ENCODE measurements at places on chromosomes 13 and 19.

GRCh38 chr13:42821437-42821836 is 40.1 kb downstream of the FAM216B start:
- DNase-seq = no peak

DNA sequence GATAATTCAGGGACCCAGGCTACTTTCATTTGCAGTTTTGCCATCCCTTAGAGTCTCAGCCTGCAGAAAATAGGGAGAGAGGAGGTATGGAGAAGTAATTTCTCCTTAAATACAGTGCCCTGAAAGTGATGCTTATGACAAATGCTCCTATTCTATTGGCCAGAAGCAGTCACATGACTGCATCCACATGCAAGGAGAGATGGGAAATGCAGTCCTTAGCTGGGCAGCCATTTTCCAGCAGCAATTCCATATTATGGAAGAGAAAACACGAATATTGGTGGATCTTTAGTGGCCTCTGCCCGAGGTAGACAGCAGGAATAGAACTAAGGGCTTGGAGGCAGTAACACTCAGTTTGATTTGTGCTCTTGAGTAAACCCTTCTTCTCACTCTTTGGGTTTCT is 39.4 kb downstream of the VAV1 start:
- no peak for DNase-seq

- DNase-seq = no peak
These were observed 27.3 kb downstream of the COG6 start for GRCh38 chr13:39682788-39683187.

GRCh38 chr19:54391589-54392061 is 23.6 kb upstream of the TTYH1 start:
- no peak for DNase-seq

DNA sequence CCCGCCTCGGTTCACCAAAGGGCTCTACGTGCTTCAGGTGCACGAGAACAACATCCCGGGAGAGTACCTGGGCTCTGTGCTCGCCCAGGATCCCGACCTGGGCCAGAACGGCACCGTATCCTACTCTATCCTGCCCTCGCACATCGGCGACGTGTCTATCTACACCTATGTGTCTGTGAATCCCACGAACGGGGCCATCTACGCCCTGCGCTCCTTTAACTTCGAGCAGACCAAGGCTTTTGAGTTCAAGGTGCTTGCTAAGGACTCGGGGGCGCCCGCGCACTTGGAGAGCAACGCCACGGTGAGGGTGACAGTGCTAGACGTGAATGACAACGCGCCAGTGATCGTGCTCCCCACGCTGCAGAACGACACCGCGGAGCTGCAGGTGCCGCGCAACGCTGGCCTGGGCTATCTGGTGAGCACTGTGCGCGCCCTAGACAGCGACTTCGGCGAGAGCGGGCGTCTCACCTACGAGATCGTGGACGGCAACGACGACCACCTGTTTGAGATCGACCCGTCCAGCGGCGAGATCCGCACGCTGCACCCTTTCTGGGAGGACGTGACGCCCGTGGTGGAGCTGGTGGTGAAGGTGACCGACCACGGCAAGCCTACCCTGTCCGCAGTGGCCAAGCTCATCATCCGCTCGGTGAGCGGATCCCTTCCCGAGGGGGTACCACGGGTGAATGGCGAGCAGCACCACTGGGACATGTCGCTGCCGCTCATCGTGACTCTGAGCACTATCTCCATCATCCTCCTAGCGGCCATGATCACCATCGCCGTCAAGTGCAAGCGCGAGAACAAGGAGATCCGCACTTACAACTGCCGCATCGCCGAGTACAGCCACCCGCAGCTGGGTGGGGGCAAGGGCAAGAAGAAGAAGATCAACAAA is 2.6 kb downstream of the PCDH17 start:
- no peak for DNase-seq

DNA sequence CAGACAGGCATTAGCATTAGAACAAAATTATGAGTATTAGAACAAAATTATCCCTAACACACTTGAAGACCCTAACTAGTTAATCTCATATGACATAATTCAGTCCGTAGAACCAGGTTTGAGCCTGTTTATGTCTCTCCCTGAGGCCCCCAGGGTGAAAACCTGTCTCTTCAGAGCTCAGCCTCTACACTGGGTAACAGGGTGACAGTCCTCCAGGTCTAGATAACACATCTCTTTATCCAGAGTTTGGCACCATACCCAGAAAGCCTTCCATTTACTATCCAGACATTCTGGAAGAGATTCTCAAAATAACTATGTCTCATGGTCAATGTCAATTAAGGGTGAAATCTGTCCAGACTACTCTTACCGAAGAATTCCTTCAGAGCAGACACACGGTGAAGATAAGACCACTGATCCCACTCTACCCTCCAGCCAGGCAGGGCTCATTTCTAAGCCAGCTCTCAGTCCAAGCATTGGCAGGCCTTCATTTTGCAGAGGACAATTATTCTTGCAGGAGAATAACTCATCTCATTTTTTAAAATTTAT is 1195.3 kb downstream of the EFNB2 start:
- DNase-seq = no peak

DNA sequence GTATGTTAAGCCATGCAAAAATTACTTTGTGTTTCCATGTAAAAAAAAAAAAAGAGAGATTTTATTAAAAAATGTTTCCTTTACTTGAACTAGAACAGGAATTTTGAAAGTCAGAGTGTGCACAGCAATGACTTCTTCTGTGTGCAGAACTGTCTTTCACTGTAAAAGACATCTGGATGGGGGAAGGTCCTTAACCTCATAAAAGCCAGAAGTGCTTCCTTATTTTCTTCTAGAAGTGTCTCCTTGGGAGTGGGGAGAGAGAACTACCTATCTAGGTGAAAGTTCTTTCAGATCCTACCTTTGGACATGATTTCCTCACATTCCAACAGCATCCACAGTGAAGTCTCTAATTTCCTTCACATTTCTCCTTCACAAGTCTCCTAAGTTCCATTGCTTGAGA is 360.3 kb downstream of the FGF14 start:
- DNase-seq = no peak

DNA sequence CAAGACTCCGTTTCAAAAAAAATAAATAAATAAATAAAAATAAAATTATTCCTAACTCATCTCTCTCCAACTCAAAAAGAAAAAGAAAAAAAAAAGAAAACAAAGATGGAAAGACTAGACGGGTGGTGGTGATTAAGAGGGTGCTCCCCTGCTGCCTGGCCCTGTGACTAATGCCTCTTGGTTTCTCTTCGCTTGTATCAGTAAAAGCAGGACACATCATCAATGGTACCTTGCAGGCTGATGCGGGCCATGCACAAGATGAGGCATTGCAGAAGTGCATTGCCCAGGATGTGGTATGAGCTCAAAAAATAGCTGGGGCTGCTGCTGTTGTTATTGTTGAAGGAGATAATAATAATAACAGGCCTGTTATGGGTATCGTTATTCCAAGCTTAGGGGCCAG is 14.6 kb downstream of the ACER1 start:
- DNase-seq = no peak

DNA sequence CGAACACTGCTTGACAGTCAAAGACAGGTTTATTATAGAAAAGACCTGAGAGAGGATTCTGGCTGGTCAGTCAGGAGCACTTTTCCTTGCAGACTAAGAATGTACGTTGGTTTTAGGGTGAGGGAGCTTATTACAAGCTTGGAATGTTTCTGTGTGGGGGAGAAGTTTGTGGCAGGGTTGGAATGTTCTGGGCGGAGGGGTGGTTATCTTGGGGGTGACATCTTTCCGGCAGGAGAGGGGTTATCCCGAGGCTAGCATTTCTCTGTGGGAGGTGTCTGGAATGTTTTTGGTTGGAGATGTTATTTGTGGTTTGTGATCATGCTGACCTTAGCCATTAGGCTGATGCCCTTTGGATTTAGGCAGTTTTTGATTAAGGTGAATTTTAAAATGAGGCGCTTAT is 61.8 kb downstream of the ZNF136 start:
- DNase-seq = no peak

- DNase-seq = peak; percentile 61
These were observed 665 bp downstream of the GPX4 start for GRCh38 chr19:1104311-1105007.

- no peak for DNase-seq
These were observed 6.0 kb downstream of the SIGLEC11 start for GRCh38 chr19:49954933-49955332.

DNA sequence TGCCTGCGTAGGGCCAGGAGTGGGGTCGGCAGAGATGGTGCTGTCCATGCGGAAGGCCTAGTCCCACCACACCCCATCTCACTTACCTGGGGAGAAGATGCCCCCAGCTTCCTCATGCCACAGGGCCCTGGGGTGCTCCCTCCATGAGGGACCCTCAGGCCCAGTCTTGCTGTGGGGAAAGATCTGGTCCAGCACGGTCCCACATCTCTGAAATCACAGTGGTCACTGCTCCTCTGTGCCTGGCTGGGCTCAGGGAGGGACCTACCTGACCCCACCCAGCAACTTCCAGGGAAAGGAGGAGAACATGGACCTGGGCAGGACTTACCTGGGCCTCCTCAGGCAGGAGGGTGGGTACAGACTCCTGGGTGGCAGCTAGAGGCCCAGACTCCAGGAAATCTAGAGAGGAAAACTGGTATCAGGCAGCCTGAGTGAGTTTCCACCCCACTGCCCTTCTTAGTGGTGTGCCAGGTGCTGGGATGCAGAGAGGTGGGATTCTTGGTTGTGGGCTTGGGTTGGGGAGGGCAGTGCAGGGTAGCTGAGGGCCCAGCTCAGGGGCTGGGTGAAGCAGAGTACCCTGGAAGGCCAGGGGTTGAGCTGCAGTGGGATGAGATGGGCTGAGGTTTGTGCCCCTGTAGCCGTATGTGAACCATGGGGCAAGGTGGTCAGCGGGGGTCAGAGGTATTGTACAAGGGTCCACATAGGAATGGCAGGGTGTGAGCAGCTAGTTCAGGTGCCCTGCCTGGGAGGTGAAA is 3.8 kb downstream of the MZF1 start:
- DNase-seq = no peak

DNA sequence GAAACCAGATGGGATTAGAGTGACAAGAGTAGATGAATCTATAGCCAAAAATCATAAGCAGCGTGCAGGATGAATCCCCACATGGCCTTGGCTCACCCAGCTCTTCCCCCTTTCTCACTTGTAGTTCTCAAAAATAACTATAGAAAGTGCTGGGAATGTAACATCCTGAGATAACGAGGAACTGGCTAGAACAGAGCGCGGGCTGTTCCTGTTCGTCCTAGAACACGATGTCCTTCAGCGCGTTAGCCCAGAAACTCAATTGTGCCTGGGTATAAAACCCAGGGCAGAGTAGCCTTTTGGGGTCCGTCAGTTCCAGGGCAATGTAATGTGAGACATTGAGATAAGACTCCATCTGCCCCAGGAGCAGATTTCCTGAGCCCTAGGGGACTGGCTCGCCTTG is 326.2 kb downstream of the TSHZ3 start:
- no peak for DNase-seq

- DNase-seq = no peak
These were observed 17.2 kb downstream of the KCNC3 start for GRCh38 chr19:50311723-50312635.

- no peak for DNase-seq
These were observed 516.1 kb downstream of the DACH1 start for GRCh38 chr13:71350886-71351285.

DNA sequence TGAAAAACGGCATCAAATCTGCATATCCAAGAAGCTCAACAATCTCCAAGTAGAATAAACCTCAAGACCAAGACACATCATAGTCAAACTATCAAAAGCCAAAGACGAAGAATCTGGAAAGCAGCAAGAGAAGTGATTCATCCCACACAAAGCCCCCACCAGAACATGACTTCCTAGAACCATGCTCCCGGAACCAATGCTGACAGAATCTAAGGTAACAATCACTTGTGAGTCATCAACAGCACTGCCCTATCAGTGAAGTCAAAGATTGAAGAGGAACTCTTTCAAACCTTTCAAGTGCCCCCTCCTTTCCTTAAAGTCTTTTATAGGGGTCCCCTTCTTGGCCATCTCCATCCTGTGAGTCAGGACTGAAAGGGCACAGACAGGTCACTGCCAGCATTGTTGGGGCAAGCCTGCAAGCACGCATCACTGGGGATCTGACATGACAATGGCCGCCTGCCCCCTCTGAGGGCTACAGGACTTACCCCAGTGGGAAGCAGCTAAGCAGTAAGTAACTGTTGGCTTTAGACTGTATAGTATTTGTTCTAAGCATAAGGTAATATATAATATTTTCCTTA is at the start of gene CCDC70:
Gene CCDC70, plus strand, starts transcription at position 247 of the 578 bp plus-strand sequence. CDS start 3,443 bp downstream, outside the sequence.
- no peak for DNase-seq

- no peak for DNase-seq
These were observed 45.6 kb downstream of the ANKRD10 start for GRCh38 chr13:110869231-110869804.

DNA sequence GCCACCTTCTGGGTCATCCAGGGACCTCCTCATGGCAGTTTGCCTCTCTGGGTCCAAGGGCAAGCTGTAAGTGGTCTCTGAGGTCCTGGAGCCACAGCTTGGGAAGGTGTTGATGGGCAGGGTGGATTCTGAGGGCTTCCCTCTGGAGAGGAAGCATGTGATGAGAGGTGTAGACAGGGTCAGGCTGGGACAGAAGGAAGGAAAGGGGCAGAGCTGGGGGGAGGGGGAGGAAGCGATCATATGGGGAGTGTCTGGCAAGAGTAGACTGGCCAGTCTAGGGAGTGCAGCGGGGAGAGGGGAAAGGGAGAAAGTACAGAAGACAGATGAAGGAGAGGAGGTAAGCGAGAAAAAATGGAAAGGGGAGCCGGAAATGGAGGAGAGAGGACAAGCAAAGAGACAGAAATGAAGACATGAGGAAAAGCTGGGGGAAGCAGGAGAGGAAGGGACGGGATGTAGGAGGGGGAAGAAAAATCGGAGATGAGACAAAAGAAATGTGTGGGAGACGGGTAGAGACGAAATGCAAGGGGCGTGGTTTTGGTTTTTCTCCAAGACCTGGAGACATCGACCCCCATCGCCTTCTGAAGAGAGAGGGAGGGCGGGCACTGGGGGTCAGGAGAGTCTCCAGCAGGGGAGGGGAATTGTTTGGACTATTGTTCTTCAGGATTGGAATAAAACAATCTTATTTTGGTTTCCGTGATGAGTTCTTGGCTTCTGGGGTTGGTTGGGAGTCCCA is 26.6 kb downstream of the ZSWIM9 start:
- no peak for DNase-seq

GRCh38 chr13:100088644-100089464 is at the start of gene PCCA:
Gene PCCA, plus strand, starts transcription at chr13:100089093. Its CDS starts 28 bp downstream, at chr13:100089121.
- DNase-seq = peak; percentile 61

DNA sequence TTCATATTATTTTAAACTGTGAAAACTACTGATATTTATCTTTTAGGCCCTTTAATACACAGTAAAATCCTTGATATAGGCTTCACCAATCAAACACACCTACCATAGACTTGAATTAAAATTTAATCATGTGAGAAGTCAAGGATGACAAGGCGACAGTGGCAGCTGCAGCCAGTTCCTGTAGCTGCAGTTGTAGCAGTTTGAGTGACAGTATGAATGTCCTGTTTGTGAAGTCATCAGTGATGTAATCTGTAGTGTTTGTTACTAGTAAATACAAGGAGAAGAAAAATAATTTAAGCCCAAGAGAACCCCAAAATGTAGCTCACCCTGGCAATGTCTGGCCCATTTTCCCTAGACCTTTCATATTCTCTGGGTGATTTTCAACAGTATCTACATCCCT is 897.0 kb downstream of the SLITRK6 start:
- DNase-seq = no peak

- peak; percentile 98 for DNase-seq
These were observed at the start of gene BSG for GRCh38 chr19:572140-572742. Gene BSG, plus strand, starts transcription at chr19:572596. Its CDS starts 39 bp downstream, at chr19:572635.
